ENCODE measurements at places on chromosomes 7 and 10.

DNA sequence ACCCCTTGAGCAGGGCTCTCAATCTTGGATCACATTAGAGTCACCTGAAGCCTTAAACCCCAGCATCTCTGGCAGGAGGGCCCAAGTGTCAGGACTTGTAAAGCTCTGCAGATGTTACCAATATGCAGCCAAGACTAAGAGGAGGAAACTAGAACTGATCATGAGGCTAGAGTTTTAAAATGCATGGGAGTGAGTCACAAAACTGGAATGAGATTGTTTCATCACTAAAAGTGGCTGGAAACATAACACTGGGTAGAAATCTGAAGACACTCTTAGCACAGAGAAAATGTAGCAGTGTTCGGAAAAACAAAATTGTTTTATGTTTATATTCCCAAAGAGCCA lies 63.3 kb upstream of the GHITM start:
- no peaks in the 10 kb centered on the region for H3K27me3 ChIP-seq
- DNase-seq, result no peak
- H3K27ac ChIP-seq, result no peak overlapping the region
- H3K4me1 ChIP-seq, result no peaks in the 10 kb centered on the region
- H3K36me3 ChIP-seq, result no peaks in the 10 kb centered on the region

DNA sequence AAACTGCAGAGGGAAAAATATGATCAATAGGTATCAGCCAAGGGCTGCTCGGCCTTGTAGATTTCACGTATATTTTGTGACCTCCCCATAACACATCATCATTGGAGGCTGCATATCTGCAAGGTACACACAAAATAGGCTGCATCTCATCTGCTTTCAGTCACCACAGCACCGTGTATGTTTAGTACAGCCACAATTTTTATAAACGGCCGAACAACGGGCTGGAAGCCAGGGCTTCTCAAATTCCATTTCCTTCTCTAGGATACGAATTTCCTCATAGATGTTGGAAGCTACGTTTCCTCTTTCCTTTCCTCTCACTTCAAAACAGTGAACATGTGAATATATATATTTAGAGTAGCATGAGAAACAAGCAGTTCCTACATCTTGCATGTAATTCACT lies 20.2 kb upstream of the FOXK1 start:
- H3K27ac ChIP-seq, result no peak overlapping the region
- H3K4me1 ChIP-seq, result no peaks in the 10 kb centered on the region
- peaks cover 23% of the 10 kb centered on the region for H3K27me3 ChIP-seq
- no peak overlapping the region for H3K4me3 ChIP-seq
- no peaks in the 10 kb centered on the region for H3K36me3 ChIP-seq
- DNase-seq, result no peak

- H3K27me3 ChIP-seq, result no peaks in the 10 kb centered on the region
- no peaks in the 10 kb centered on the region for H3K36me3 ChIP-seq
- no peak overlapping the region for H3K27ac ChIP-seq
- no peak overlapping the region for H3K4me3 ChIP-seq
- DNase-seq, result no peak
These were observed 123.6 kb downstream of the TCERG1L start for GRCh38 chr10:131187926-131188325.

DNA sequence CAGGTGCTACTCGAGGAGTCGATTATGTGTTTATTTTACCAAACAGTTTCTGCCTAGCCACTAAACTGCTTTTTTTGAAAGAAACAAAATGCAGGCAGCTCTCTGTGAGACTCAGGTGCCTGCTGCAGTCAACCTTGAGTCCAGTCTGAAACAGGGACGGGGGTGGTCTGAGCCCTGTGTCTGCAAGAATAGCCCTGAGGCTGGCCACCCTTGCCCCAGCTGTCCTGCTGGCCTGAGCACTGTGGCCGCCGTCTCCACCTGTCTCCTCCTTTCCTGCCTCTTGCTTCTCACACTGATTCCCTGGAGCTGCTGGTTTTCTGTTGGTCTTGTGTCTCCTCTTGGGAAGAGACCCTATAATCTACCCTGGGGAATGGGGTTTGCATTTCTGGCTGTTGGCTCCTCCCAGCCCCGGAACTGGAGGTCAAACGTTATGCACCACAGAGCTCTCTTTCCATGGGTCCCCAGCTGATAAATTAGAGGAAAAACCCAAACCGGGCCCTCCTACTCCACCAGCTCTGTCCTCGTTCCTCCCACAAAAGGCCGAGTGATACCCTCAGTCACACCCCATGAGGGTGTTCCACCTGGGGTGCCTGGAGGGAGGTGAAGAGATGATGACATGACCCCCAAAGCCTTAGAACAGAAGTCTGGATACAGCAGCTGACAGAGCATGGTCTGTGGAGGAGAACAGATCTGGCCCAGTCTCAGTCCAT lies 15.0 kb upstream of the SLC18A3 start:
- DNase-seq, result no peak
- H3K4me1 ChIP-seq, result no peaks in the 10 kb centered on the region
- no peak overlapping the region for H3K27ac ChIP-seq
- no peaks in the 10 kb centered on the region for H3K27me3 ChIP-seq
- no peaks in the 10 kb centered on the region for H3K36me3 ChIP-seq

DNA sequence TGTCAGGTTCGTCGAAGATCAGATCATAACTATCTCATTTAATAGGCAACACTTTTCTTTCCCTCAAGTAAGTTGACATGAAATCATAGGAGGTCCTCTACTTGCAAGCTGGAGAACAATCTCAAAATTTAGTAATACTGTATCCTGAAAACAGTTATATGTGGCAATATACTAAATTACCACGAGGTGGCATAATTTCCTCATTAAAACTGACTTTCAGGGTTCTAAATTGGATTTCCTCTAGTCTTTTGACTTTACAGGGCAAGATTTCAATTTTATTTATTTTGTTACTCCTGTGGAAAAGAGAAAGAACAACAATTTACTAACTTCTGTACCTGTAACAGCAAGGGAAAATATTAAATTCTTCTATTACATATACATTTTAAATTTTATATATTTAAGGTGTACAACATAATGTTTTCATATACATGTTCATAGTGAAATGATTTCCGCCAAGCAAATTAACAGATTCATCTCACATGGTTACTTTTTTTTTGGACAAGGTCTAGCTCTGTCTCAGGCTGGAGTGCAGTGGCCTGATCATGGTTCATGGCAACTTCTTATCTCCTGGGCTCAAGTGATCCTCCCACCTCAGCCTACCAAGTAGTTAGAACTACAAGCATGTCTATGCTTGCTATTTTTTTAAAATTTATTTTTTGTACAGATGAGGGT lies 53.4 kb upstream of the CYP2C18 start:
- H3K4me1 ChIP-seq, result no peaks in the 10 kb centered on the region
- no peak overlapping the region for H3K27ac ChIP-seq
- H3K27me3 ChIP-seq, result no peaks in the 10 kb centered on the region
- no peaks in the 10 kb centered on the region for H3K36me3 ChIP-seq
- H3K4me3 ChIP-seq, result no peak overlapping the region
- DNase-seq, result peak; percentile 48

DNA sequence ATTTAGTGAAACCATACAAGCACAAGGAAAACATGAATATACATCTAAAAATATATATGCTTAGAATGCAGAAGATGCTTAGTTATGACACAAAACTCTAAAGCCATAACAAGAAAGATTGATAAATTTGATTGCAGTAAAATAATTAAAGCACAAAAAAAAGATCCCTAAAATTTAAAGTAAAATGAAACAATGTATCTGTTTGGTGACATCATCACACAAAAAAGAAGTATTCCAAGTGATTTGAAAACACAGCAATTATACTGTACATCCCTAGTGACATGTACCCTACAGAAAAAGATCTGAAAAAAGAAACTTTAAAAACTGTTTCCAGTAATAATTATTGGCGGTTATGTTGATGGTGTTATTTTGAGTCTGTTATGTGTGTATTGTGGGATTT lies 37.7 kb downstream of the PHYHIPL start:
- no peak overlapping the region for H3K4me3 ChIP-seq
- no peak for DNase-seq
- H3K27me3 ChIP-seq, result no peaks in the 10 kb centered on the region

- H3K4me1 ChIP-seq, result no peaks in the 10 kb centered on the region
- H3K36me3 ChIP-seq, result no peaks in the 10 kb centered on the region
- H3K4me3 ChIP-seq, result no peak overlapping the region
- DNase-seq, result no peak
These were observed 40.4 kb upstream of the ZNF32 start for GRCh38 chr10:43689007-43689491.

DNA sequence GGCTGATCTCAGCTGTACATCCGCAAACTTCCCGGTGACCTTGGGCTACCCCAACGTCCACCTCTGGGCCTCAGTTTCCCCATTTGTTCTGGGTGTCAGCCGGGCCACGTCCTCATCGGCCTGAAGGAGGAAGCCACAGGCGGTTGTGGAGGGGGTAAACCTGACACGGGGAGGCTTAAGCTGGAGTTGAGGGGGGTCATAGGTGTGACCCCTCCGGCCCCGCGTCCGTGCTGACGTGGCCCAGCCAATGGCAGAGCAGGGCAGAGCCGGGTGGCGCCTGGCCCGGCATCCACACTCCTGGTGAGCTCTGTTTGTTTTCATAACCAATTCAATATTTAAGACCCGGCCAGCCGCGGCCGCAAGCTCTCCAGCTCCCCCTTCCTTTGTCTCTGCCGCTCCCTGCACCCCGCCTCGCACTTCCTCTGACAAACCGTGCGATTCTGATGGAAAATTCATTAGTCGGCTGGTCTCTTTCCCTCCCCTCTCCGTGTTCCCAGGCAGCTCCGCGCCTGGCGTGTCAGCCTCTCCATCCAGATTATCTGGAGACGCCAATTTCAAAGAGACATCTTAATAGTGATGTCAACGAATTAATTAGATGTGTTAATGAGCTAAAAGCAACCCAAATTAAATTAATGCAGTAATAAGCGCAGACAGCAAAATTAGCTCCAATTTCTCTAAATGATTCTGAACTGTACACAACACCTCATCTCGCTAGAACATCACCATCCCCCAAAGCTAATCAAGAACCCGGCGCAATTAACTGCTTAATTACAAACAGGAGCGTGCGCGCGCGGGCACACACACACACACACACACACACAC lies 55.4 kb downstream of the MICALL2 start:
- H3K4me3 ChIP-seq, result peak overlapping the region; percentile 28
- DNase-seq, result peak; percentile 66
- H3K27me3 ChIP-seq, result peaks cover 100% of the 10 kb centered on the region
- H3K4me1 ChIP-seq, result peaks cover 13% of the 10 kb centered on the region
- H3K27ac ChIP-seq, result no peak overlapping the region
- no peaks in the 10 kb centered on the region for H3K36me3 ChIP-seq

- no peak overlapping the region for H3K4me3 ChIP-seq
- DNase-seq, result no peak
- no peak overlapping the region for H3K27ac ChIP-seq
- no peaks in the 10 kb centered on the region for H3K4me1 ChIP-seq
These were observed 1051.1 kb upstream of the AUTS2 start for GRCh38 chr7:68547181-68547580.

DNA sequence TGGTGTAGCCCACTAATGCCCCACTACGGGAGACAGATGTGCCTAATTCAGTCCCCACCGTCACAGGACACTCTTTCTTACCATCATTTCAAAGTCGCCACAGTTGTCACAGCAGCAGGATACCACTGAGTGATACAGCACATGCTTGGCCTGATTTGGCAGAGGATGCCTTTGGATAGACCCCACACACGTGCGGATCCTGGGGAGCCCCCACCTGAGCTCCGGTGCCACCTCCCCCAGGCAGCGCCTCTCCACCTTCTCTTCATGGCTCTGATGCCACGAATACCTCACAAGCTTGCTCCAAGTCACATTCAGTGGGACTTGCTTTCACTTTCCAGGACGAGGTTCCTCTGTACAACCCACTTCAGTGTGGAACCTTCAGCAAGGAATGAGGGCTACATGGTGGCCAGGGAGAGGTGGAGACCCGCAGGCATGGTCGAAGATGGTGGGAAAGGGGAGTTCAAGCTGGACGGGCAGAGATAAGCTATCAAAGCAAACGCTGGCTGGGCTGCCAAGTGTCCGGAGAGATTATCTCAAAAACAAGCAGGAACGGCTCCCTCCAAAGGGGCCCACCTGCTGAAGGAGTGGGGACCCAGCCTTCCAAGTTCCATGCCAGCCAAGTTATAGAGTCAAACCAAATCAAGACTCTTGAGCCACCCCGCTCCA lies 107.4 kb downstream of the ZRANB1 start:
- no peaks in the 10 kb centered on the region for H3K36me3 ChIP-seq
- H3K4me1 ChIP-seq, result peaks cover 6% of the 10 kb centered on the region
- no peak overlapping the region for H3K4me3 ChIP-seq
- no peaks in the 10 kb centered on the region for H3K27me3 ChIP-seq
- no peak for DNase-seq

DNA sequence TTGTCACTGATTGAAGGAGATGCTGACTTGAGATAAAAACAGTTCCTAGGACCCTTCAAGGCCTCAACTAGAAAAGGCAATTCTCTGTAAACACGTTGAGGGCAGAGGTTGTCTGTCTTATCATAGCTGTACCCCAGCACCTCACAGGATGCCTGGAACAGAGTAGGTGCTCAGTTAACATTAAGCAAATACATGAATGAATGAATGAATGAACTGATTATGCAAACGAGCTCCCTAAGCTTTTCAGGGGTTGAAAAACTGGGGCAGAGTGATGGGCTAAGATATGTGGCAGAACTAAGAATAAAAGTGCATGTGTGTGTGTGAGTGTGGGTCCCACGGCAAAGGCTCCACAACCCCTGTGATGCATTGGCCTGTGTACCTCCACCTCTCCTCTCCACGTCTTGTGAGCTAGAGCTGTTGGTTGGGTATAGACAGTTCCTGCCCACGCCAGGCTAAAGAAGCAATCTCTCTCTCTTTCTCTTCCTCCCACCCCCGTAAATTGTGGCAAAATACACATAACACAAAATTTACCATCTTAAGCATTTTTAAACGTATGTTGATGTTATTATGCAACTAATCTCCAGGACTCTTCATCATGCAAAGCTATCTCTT lies 20.9 kb upstream of the SMC3 start:
- no peak overlapping the region for H3K27ac ChIP-seq
- H3K36me3 ChIP-seq, result no peaks in the 10 kb centered on the region
- no peak for DNase-seq
- no peak overlapping the region for H3K4me3 ChIP-seq
- H3K27me3 ChIP-seq, result no peaks in the 10 kb centered on the region

DNA sequence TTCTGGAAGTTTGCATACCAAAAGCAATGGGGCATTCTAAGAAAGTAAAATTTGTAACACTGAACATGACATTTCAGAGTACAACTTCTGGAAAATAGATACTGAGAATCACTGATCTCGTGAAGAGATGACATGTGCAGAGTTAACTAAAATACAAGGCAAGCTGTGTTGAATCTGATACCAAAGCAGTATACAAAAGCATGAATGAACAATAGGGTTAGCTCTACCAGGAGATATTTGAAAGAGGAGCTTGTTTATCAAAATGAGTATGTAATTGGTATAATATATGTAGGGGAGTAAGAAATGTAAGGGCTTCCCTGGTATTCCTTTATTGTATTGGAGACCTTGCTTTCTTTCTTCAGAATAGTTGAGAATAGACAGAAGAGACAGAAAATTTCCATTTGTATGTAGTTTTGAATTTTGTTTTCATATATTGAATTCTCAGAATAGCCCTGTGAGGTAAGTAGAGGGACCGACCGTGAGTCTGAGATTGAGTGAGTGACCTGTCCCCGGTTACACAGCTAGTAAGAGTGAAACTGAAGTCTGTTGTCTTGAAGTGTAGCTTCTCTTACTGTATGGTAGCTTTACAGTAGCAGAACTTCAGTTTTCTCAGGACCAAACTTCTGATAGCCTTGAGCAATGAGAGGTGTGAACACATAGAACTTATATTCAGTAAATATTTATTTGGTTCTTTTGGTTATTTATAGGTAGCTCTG lies 5.0 kb downstream of the HBP1 start:
- H3K27ac ChIP-seq, result peak overlapping the region; percentile 39
- no peak for DNase-seq
- H3K4me3 ChIP-seq, result peak overlapping the region; percentile 6
- no peaks in the 10 kb centered on the region for H3K27me3 ChIP-seq
- H3K36me3 ChIP-seq, result no peaks in the 10 kb centered on the region
- peaks cover 26% of the 10 kb centered on the region for H3K4me1 ChIP-seq

- no peaks in the 10 kb centered on the region for H3K4me1 ChIP-seq
- H3K27ac ChIP-seq, result no peak overlapping the region
- H3K4me3 ChIP-seq, result no peak overlapping the region
- no peaks in the 10 kb centered on the region for H3K27me3 ChIP-seq
These were observed 175.9 kb downstream of the EVX1 start for GRCh38 chr7:27418541-27418940.
